Stimulated activated CD4-positive, alpha-beta T cell treated with anti-CD3 and anti-CD28 coated beads, Interleukin-15, amount 100 ng/mL, for 1 hour (primary cell): ENCODE measurements at places on chromosomes 1 and 21.

GRCh38 chr1:230163205-230163604 is 96.2 kb downstream of the GALNT2 start:
- no peak for DNase-seq

- DNase-seq, result no peak
Observed at GRCh38 chr1:179142889-179143299, 61.0 kb downstream of the TOR3A start.

- no peak for DNase-seq
Observed at GRCh38 chr1:206495493-206496046, 11.8 kb upstream of the RASSF5 start.

- no peak for DNase-seq
Observed at GRCh38 chr1:112998592-112999235, 42.7 kb upstream of the SLC16A1 start.

GRCh38 chr21:34679051-34679450 is 10.3 kb downstream of the CLIC6 start:
- no peak for DNase-seq

- DNase-seq, result no peak
Observed at GRCh38 chr1:231215681-231216385, 25.2 kb upstream of the GNPAT start.

DNA sequence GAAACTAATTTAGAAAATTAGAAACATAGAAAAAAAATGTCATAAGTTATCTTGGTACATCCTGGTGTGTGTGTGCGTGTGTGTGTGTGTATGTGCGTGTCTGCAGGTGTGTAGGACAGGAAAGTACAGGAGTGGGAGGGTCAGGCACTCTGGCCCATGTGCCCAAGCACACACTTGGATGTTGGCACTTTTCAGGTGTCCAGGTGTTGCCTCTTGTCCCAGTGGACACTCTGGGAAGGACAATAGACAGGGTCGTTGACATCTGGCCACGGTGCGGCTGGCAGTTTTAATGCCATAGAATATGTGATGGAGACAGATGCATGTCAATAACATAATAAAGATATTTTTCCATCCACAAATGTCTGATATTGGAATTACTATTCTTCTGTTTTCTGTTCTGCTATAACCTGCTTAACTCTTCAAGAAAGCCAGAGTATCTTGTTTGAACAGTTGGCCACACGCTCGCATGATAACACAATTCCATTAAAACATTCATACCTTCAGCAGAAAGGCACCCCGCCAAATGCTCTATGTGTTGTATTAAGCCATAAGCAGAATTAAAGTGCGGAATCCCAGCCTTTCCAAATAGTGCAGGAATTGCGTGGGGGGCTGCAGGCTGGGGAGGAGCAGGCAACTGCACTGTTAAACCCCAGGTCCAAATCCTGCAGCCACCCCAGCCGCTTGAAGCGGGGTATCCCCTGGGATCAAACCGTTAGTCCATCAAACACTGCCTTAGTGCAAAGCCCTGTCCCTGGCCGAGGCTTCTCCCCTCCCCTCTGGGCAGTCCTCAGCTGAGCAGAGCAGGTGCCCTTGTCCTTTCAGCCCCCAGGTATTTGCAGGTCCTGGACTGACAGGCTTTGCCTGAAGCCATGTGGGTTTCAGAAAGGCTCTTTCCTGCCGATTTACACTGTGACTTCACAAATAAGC is 390.0 kb downstream of the CAMTA1 start:
- DNase-seq, result no peak

DNA sequence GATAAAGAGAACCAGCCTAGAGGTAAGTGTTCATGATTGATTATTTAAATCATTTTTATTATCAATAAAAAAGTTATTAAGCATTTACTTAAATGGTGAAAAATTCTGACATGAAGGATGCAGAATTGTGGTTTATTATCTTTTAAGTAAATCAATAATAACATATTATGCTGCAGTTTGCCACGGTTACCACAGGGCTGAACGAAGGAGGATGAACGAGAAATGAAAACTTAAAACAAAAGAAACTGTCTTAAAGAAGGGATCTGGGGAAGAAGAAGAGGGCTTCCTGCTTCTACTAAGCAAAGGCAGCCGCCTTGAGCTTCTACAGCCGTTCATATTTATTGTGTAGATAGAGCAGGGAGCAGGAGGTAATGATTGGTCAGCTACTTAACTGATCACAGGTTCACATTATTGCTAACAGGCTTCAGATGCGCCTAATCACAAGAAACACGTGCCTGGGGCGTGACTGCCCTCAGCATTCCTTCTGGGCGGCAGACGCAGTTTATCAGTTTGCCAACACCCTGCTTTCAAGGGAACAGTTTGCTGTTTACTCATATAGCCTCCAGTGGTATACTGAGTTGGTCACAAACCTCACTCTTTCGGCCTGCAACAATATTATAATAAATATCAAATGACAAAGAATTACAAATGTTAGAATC is 5.8 kb upstream of the FNBP1L start:
- no peak for DNase-seq

- no peak for DNase-seq
Observed at GRCh38 chr1:79517470-79518224, 511.1 kb upstream of the ADGRL4 start.

- DNase-seq, result no peak
Observed at GRCh38 chr1:932776-933602, 9.3 kb downstream of the SAMD11 start.

- DNase-seq, result no peak
Observed at GRCh38 chr21:21233051-21233450, 234.8 kb downstream of the NCAM2 start.

- no peak for DNase-seq
Observed at GRCh38 chr21:21415741-21416140, 417.5 kb downstream of the NCAM2 start.

DNA sequence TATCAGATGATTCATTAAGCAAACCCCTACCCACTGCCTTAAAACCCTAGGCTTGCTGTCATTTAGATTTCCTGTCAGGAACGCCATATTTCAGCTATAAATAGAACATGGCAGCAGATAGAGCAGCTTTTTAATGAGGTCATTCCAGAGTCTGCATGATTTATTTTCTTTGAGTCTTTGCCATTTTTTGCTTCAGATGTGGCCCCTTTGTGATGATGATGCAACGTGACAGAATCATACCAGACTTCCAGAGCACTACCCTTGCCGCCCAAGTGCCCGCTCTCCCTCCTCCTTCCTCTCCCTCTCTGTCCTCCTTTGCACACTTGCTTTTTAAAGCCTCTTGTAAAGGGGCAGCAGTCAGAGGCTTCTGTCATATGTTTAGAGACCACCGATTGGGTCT is 55.5 kb upstream of the TRIM67 start:
- no peak for DNase-seq

GRCh38 chr1:66696771-66697170 is 55.5 kb upstream of the DYNLT5 start:
- DNase-seq, result no peak
